Activated T-helper 1 cell treated with anti-CD3 and anti-CD28 coated beads, Interleukin-2, amount 50 U/mL, for 16 hours (primary cell): ENCODE measurements at places on chromosomes 3 and 15.

- no peak for DNase-seq
Observed at GRCh38 chr3:66748175-66748876, 247.5 kb upstream of the LRIG1 start.

GRCh38 chr15:60391722-60392315, 6.0 kb downstream of the ANXA2 start:
- DNase-seq, result no peak

DNA sequence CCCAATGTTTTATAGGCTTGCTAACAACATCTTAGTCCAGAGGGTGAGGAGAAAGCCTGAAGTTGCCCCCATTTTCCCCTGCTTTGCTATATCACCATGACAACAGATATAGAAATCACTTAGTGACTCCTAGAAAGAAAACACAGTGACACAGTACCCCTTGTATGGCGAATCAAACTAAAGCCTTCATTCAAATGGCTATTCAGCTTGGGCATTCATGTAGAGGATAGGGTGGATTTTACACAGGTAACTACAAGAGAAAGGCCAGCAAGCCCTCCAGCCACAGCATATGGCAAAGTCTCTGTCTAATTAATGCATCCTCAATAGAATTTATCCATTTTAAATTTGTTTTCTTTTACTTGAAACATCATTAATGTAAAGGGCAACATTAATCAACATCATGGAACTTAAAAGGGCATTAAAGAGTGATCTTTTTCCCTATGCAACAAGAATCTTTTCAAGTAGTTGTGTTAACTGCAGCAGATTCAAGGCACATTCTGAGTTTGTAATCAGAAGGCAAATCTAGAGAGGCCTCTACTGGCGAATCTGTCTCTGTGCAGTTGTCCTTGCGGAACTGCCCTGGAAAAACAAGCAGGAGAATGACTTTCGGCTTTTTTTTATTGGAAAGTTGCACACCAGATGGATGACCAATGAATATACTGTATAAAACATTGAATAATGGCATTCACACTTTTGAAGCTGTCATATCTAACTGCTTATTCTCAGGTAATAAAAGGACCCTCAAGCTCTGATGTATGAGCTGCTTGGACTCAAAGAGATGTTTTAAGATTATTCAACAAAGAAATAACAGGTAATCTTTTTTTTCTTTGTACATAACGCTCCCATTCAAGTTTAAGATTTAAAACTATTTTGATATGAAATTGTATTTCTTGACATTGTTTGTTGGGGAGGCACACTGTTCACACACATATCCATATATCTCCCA, 621.7 kb upstream of the AGTR1 start:
- DNase-seq, result no peak

DNA sequence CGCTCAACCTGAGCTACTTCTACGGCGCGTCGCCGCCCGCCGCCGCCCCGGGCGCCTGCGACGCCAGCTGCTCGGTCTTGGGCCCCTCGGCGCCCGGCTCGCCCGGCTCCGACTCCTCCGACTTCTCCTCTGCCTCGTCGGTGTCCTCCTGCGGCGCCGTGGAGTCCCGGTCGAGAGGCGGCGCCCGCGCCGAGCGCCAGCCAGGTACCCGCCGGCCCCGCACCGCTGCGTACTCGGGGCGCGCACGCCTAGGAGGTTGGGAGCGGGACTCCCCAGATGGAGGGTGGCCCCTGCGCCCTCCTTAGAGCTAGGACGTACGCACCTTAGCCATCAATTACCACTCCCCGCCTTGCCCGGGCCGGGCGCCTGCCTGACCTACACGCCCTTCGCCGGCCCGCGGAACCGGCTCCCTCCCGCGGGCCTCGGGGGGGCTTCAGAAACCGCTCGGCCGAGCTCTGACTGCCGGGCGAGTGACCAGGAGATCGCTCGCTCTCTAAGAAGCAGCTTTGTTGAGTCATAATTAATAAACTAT, 466 bp downstream of the NFKBIZ start:
- DNase-seq, result peak; percentile 42
